ENCODE measurements at places on chromosomes 6 and 20. TPM values are rescaled to one million over a fixed set of nuclear protein-coding genes. Genes with fewer than 3 reads are reported as not detected.

Gene PEX6
- 22.4 TPM for total RNA-seq

Gene ABHD16B
- not detected for total RNA-seq

DNA sequence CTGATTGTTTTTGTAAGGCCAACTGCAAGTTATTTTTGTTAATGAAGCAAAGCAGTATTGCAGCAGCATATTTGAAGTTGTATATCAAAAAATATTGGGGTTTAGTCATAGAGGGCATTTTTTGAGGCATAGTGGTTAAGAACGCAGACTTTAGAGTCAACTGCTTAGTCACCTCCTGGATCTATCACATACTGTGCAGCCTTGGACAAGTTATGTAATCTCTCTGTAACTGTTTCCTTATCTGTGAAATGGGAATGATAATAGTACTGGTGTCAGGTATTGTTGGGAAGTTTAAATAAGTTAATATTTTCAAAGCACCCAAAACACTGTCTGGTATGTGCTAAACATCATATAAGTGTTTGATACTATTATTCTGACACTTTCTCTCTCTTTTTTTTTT is 27.2 kb upstream of the EFHC1 start:
- no peaks in the 10 kb centered on the region for H3K36me3 ChIP-seq
- H3K27me3 ChIP-seq = no peaks in the 10 kb centered on the region
- H3K27ac ChIP-seq = no peak overlapping the region
- H3K4me1 ChIP-seq = peaks cover 10% of the 10 kb centered on the region

DNA sequence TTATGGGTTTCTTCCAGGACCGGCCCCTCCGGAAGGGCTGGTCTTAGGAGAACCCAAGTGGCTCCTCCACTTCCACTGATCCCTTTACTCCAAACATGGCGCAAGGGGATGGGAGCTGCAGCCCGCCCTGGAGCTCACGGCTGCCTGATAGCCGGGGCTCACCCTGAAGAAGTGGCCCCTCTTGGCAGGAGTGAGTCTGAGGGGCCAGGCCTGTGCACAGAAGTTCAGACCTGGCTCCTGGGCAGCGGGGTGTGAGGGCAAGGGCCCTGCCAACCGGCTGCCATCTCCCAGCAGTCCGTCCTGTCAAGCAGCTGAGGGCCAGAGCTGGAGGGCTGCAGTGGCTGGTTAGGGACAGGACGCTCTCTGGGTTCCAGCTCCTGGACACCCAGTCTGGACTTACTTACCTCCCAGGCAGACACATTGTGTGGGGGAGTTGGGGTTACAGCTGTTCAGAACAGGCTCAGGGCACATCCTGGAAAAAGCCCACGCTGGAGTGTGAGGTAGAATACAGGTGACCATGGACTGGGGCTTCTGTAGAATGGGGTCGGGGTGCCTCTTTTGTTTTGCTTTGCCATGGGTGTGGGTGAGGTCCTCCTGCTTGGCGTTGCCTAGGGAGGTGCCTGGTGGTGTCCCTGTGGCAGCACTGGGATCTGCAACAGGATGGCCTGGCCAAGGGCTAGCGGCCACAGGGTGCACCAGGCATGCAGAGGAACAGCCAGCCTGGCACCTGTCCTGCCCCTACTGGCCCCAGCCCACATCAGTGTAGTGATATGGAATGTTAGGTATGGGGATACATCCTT is 88.4 kb downstream of the ASXL1 start:
- no peak overlapping the region for H3K27ac ChIP-seq
- H3K4me1 ChIP-seq = peaks cover 30% of the 10 kb centered on the region
- DNase-seq = no peak
- H3K36me3 ChIP-seq = no peaks in the 10 kb centered on the region

DNA sequence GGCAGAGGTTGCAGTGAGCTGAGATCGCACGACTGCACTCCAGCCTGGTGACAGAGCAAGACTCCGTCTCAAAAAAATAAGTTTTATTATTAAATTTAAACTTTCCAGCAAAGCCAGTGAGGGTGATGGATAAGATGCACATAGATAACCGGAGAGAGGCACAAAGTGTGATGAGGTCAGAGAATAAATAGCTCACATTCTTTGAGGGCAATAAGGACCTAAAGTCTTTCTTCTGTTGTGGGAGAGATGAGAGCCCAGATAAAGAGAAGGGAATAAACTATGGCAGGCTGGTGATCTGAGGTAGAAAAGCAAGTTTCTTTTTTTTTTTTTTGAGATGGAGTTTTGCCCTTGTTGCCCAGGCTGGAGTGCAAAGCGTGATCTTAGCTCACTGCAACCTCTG is 20.6 kb upstream of the EZR start:
- no peaks in the 10 kb centered on the region for H3K36me3 ChIP-seq
- H3K4me3 ChIP-seq = no peak overlapping the region
- no peak overlapping the region for H3K27ac ChIP-seq
- H3K4me1 ChIP-seq = peaks cover 4% of the 10 kb centered on the region
- no peaks in the 10 kb centered on the region for H3K27me3 ChIP-seq
- DNase-seq = no peak

DNA sequence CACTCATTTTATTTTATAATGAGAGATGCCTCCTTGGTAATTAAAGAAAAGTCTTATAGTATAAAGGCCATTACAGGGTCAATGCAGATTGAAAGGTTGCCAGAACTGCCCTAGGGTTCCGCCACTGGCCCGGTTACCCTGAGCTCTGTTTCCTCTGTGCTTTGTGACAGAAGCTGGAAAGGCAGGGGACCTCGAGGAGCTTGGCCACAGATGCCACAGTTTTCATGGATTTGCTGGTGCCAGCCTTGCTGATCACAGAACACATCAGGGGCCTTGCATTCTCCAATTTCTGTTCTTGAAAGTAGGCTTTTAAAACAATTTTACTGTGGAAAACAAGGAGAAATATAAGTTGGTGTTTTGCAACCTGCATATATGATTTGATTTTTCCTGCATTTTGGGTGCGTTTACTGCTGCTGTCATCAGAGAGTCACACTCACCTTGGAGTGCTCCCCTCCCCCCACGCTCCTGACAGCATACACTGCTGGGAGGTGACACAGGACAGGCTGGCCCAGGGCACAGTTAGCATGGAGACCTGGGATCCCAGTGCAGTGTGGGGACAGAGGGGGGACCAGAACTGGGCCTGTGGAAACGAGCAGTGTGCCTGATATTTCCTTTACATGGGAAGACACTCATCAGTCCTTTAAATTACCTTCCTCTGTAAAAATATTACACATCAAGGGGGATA is 142.8 kb downstream of the CFAP61 start:
- no peak for DNase-seq
- no peaks in the 10 kb centered on the region for H3K36me3 ChIP-seq
- no peak overlapping the region for H3K27ac ChIP-seq
